ENCODE measurements at places on chromosomes 4 and X. TPM values are rescaled to one million over a fixed set of nuclear protein-coding genes. Genes with fewer than 3 reads are reported as not detected.

Gene STS
- total RNA-seq = 2.3 TPM

Gene SPANXN4
- not detected for total RNA-seq

Gene SGMS2
- 22.8 TPM for total RNA-seq

Gene GAGE12F
- not detected for total RNA-seq

Gene ATP5ME
- total RNA-seq = 384 TPM

Gene CYTL1
- not detected for total RNA-seq

Gene DKC1
- 162 TPM for total RNA-seq

Gene NXF2
- not detected for total RNA-seq

Gene DKK2
- total RNA-seq = not detected

Gene CNOT6L
- 9.9 TPM for total RNA-seq

Gene NDP
- total RNA-seq = not detected

Gene HSD17B11
- 54.8 TPM for total RNA-seq

Gene PDE5A
- total RNA-seq = 0.24 TPM

Gene FDCSP
- total RNA-seq = not detected

Gene AFM
- total RNA-seq = not detected
